ENCODE measurements at places on chromosomes 2 and 18.

GRCh38 chr18:79918615-79919011, 32.8 kb downstream of the SLC66A2 start:
- DNase-seq: no peak

DNA sequence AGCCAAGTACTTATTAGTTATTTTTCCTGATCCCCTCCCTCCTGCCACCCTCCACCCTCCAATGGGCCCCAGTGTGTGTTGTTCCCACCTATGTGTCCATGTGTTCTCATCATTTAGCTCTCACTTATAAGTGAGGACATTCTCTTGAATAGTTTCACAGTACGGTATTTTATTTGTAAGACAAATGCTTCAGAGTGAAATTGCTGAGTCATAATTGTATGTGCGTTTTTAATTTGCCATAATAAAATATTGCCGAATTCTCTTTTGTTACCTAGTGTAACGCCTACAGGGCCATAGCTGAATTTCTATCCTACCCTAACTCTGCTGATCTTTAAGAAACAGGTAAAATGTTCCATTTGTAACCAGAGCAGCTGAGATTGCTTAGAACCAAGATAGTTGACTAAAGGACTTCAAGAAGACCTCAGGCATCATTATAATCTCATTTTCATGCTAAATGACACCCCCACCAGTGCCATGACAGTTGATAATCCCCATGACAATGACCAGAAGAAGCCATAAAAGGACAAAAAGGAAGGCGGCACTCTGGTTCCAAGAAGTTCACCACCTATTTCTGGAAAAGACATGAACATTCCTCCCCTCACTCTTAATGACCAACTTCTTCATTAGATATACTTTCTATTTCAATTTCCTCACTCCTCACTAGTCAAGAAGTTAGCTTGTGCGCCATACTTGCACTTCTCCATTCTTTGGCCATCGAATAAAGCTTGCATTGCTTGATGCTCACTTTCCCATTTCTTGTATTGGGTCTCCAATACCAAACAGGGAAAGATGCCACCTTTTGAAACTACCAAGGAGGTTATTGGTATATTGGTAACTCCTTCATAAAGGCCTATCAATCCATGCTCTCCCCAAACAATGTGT, 18.4 kb downstream of the SCN9A start:
- DNase-seq: no peak

- DNase-seq: no peak
Measured at GRCh38 chr2:72271766-72272641, 124.3 kb upstream of the CYP26B1 start.

- DNase-seq: no peak
Measured at GRCh38 chr2:75772908-75773630, 62.4 kb upstream of the GCFC2 start.

GRCh38 chr18:63908858-63909257, 1.1 kb downstream of the SERPINB10 start:
- no peak for DNase-seq

DNA sequence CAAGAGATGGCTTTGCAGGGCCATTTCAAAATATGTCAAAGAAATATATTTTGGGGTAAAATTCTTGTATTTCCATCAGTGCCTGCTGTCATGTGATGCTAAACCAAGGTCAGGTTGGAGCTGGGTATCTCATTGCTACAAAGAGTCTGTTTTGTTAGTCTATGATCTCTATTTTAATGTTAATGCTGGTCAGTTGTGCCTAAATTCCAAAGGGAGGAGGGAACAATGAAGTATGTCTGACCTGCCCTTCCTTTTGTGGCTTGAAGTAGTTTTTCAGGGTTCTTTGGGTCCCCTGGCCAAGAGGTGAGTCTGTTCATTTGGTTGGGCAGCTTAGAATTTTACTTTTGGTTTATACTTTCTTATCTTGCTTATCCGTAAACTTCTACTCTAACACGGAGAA, 61.6 kb upstream of the DYNAP start:
- DNase-seq: no peak

- DNase-seq: no peak
Measured at GRCh38 chr2:106085181-106085940, 108.7 kb downstream of the UXS1 start.

DNA sequence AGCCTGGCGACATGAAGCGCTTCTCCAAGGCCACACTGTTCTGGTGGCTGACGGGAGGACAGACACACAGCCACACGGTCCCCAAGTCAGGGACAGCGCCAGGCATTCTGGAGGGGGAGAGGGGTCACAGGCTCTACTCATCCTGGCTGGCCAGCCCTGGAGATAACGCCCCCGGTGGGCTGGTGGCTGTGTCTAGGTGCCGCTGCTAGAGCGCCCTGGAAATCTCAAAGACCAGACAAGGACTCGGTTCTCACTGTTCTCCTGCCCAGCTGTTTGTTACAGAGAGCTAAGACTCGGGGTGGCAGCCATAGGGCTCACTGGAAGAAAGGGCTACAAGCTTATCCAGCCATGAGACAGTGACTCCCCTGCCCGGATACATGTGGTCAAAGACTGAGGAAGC, 72.0 kb downstream of the KCNF1 start:
- no peak for DNase-seq

DNA sequence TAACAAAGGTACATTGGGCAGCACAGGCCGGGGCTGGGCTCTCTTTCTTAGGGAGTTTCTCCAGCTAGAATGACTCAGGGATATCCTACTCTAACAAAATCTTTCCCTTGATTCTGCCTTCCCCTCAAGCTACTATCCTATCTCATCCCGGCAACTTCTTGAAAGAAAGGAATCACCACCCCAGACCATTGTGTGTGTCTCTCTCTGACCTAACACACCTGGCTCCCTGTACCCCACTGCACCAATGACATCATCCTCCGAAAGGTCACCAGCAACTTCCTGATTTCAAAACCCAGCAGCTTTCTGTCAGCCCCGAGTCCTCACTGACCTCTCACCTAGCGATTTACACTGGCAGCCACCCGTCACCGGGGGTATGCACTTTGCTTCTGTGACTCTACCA, 72.1 kb upstream of the MAP4K4 start:
- peak; percentile 49 for DNase-seq

DNA sequence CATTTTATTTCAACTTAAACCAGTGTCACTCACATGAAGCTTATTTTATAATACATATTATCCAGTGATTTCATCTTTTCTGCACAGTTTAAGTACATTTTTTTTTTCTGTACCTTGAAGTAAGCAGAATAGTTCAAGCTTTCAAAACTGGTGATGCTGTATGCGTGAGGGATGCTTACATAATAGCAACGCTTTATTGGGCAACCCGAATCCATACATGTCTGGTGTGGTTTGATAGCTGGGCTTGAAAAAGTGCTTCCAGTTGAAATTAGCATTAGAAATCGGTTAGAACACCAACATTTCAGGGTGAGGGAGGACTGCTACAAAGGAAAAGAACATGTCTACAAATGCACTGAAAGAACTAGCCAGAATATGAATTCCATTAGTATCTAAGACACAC, 117.4 kb downstream of the MBP start:
- DNase-seq: no peak

All from GM10248 (cell line).